ENCODE measurements at places on chromosomes 11 and 22.

DNA sequence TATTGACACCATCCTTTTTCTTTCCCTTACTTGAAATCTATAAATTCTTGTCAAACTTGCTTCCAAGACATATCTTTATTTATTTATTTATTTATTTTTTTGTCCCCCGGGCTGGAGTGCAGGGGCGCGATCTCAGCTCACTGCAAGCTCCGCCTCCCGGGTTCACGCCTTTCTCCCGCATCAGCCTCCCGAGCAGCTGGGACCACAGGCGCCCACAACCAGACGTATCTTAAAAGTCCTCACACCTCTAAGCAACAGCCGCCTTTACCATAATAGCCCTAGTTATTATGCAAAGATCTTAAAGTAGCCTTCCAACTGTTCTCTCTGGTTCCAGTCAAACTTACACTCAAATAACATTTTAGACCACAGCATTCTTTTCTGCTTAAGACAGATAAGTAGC, 657.0 kb upstream of the B3GAT1 start:
- DNase-seq: no peak

- DNase-seq: no peak
Measured at GRCh38 chr11:117833401-117833891, 8.9 kb upstream of the FXYD2 start.

DNA sequence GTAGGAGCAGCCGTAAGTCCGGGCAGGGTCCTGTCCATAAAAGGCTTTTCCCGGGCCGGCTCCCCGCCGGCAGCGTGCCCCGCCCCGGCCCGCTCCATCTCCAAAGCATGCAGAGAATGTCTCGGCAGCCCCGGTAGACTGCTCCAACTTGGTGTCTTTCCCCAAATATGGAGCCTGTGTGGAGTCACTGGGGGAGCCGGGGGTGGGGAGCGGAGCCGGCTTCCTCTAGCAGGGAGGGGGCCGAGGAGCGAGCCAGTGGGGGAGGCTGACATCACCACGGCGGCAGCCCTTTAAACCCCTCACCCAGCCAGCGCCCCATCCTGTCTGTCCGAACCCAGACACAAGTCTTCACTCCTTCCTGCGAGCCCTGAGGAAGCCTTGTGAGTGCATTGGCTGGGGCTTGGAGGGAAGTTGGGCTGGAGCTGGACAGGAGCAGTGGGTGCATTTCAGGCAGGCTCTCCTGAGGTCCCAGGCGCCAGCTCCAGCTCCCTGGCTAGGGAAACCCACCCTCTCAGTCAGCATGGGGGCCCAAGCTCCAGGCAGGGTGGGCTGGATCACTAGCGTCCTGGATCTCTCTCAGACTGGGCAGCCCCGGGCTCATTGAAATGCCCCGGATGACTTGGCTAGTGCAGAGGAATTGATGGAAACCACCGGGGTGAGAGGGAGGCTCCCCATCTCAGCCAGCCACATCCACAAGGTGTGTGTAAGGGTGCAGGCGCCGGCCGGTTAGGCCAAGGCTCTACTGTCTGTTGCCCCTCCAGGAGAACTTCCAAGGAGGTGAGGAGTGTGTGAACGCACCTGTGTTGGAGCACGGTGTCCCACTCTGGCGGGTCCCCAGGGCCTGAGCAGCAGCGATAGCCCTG, at the start of gene TAGLN:
Gene TAGLN (plus strand): TSS at position 318 of the 863 bp plus-strand sequence. CDS start 3,644 bp downstream, outside the sequence.
- DNase-seq: no peak

DNA sequence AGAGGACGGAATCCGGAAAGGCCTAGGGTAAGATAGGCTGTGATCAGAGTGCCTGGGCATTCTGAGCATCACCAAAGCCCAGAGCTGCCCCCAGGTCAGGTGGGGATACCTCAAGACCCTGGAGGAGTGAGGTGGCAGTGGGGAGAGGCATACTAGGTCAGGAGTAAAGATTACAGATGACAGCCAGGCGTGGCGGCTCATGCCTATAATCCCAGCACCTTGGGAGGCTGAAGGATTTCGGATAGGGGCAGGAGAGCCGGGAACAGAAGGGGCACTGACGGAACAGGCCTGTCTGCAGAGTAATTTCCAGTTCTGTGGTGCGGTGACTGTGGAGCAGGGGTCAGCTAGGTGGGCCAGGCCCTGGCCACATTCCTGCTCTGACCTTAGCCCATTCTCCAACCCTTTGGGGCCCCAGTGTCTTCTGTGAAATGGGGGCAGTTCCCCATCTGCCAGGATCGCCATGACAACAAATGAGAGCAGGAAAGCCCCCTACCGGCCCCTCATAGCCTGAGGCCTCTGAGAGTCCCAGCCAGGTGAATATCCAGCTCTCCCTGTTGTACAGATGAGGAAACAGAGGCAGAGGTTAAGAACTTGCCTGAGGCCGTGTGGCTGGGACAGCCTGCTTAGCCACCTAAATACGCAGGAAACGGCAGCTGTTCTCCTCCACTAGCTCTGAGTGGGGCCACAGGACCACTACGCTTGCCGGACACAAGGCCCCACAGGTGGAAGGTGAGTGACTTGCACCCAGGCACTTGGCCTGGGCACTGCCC, 9.2 kb downstream of the BAD start:
- no peak for DNase-seq

GRCh38 chr22:49147617-49148175, 680.0 kb downstream of the BRD1 start:
- DNase-seq: no peak

DNA sequence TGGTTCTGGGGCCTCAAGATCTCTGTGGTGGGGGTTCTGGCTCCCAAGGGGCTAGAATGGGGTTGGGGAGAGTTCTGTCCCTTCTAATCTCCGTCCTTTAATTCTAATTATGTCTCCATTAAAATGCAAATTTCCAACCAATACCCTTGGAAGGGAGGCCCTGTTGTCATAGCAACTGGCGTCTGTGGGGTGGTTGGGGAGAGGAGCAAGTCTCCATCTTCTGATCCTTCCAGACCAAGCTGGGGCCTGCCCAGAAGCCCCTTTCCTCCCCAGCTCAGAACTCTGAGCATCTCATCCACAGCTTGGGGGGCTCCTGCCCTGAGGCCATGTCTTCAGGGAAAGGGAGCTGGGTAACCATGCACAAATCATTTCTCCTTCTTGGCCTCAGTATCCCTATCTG, 5.4 kb upstream of the RPS19BP1 start:
- no peak for DNase-seq

DNA sequence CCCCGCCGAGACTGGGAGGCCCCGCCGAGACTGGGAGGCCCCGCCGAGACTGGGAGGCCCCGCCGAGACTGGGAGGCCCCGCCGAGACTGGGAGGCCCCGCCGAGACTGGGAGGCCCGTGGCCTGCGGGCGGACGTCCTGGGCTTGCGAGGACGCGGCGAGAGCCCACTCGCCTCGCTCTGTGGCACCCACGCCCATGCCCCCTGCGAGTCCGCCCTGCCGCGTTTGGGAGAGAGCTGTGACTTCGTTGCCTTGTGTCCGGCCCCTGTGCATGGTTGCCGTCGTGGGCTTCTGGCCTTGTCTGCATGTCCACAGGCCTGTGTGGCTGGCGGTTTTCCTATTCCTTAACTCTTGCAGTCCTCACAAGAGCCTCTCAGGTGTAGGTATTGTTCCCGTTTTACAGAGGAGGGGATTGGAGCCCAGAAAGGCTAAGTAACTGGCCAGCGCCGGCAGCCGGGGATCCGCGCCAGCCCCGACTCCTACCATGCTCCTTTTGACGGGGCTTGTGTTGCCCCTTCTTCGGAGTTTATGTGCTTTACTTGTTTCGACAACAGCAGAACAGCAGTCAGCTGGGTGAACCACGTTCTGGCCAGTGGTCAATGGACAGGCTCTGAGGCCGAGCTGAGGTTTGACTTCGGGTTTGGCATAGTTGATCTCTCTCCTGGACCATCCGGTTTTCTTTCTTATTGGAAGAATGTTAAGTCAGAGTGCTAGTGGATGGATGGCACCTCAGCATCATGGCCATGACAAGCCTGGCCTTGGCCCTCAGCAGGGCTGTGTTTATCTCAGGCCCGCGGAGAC, 741 bp downstream of the PHRF1 start:
- DNase-seq: no peak

DNA sequence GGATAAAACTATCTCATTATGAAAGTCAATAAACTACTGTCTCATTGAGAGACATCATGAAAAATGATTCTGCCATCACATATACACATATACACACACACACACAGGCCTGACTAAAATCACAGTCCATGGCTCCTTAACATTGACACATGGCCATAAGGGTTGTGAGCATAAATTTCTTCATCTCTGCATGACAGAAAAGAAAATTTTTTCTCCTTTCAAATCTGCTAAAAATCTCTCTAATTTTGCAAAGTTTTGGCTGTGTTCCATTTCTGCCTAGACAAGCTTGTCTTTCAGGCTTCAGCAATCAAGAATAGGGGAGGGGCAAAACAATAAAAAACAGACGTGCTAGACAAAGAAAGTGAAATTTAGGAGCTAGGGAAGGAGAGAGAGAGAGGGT, 324.5 kb downstream of the LRRC4C start:
- no peak for DNase-seq

DNA sequence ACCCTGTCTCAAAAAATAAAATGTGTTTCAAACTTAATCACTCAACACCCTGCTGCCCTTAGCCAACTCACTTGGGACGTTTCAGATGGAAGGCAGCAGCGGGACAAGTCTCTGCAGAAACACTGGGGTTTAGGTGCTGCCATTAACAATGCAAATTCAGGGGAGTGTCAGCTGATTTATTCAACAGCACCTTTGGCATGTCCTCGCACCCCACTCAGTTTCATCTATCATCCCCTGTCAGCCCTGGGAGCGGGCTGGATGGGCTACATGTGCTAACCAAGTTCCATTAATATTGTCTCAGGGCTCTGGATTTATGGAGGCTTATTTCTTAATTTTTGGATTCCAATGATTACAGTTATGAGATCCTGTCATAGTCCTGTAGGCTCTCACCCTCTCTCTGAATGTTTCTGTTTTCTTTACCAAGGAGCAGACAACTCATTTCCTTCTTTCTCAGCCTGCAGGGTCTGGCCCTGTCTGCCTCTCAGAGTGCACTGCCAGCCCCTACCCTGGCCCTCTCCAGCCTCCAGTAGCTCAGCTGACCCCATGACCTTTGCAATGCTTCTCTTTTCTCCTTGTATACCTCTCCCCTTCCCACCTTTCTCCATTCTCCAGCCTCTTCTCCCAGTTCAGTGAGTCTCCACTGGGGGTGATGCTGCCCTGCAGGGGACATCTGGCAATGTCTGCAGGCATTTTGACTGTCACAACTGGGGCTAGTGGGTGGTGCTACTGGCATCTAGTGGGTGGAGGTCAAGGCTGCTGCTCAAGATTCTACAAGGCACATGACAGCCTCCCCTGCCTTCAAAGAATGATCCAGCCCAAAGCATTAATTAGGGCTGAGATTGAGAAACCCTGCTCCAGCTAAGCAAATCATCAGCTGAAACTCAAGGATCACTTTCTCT, 79.0 kb downstream of the APIP start:
- no peak for DNase-seq

- DNase-seq: no peak
Measured at GRCh38 chr11:117820071-117820470, 4.5 kb downstream of the FXYD2 start.

GRCh38 chr11:15988693-15989231, 367.6 kb downstream of the SOX6 start:
- no peak for DNase-seq

DNA sequence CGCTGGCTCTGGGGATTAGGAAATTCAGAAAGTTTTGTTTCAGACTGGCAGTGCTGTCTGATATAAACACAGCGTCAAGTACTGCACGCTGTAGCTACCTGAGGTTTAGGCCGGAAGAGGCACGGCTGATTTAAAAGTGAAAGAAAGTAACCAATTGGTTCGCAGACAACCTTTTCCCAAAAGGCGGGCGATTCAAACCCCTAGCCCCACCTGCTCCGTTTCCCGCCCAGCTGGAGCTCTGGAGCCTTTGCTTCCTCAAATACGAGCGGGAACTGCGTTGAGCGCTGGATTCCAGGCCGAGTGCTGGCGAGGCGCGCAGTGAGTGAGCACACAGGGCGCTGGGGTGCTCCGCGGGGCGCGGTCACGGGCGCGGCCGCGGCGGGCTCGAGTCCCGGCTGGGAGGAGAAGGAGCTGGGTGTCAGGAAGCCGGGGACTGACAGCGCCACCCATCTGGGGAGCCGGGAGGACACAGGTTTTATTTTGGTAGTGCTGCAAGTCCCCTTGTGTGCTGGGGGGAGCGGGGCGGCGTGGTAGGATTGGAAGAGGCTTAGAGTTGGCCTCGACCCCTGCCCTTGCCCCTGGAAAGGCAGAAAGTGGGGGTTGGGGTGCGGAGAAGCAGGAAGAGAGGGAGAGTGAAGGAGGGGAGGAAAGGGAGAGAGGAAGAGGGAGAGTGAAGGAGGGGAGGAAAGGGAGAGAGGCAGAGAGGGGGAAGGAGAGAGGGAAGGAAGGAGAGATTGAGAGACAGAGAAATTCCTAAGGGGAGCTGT, 2.1 kb downstream of the FAM111A start:
- peak; percentile 81 for DNase-seq

- no peak for DNase-seq
Measured at GRCh38 chr22:32023251-32023827, 19.7 kb upstream of the SLC5A1 start.

DNA sequence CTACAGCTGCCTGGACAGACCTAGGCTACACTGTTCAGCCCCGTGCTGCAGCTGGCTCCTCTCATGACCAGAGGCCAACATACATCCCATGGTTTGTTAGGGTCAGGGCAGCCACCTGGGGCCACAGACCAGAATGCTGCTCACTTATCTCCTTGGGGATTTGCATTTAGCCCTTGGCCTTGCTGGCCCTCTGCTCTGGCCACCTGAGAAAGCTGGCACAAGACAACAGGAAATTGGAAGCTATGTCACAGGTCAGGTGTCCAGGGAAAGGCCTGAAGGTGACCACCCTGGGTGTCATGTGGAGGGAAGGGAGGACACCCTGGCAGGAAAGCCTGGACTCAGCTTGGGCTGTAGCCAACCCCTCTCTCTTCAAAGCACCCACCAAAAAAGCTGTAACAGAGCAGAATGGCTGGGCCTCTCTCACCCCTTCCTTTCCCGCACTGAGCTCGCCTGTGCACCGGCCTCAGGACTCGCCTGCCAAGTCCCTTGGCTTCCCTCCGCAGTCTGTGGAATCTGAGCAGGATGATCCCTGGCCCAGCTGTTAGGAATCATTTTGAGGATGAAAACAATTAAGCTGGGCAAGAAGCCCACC, 86.3 kb downstream of the SNX19 start:
- no peak for DNase-seq

GRCh38 chr11:29612423-29612822, 404.4 kb downstream of the KCNA4 start:
- DNase-seq: no peak

GRCh38 chr11:88281317-88281712, 56.2 kb downstream of the CTSC start:
- no peak for DNase-seq

- no peak for DNase-seq
Measured at GRCh38 chr22:40955571-40955970, 4.4 kb downstream of the RBX1 start.

Data from CD4-positive, alpha-beta T cell treated with Interleukin-1 beta for 1 hour (primary cell).